ENCODE measurements at places on chromosomes 11 and 22.

- no peak for DNase-seq
Measured at GRCh38 chr11:86230179-86230804, 14.3 kb upstream of the EED start.

GRCh38 chr22:44714703-44715350 lies 12.8 kb downstream of the PRR5 start:
- DNase-seq, result no peak

DNA sequence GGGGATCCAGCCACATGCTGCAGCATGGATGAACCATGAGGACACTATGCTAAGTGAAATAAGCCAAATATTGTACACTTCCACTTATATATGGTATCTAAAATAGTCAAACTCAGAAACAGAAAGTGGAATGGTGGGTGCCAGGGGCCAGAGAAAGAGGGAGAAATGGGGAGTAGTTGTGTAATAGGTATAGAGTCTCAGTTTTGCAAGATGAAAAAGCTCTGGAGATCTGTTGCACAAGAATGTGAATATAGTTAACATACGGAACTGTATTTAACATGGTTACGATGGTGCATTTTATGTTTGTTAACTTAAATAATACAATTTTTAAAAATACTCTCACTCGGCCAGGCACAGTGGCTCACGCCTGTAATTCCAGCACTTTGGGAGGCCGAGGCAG lies 21.2 kb downstream of the GDPD5 start:
- DNase-seq, result no peak

GRCh38 chr22:44578110-44578457 lies 80.1 kb upstream of the RTL6 start:
- no peak for DNase-seq

DNA sequence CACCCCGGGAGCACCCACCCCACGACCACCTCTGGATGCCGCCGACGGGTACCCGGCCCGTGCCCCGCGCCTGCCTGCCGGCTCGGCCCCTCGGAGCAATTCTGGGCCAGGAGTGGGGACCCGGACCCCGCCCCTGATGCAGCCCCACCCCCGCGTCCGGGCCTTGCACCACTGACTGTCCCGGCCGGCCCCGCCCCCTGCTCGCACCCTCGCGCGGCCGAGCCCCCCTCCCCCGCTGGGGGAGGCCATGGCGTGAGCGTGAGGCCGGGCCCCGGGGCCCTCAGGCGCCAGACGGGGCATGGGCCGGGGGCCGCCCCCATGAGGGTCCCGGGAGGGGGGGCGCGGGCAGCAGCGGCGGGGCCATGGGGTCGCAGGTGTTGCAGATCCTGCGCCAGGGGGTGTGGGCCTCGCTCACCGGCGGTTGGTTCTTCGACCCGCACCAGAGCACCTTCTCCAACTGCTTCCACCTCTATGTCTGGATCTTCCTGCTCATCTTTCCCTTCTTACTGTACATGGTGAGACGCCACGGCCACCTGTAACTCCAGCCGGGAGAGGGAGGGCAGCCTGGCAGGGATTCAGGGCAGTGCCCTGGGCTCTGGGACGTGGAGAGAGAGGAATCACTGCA lies 486 bp downstream of the PCNX3 start:
- DNase-seq, result no peak

DNA sequence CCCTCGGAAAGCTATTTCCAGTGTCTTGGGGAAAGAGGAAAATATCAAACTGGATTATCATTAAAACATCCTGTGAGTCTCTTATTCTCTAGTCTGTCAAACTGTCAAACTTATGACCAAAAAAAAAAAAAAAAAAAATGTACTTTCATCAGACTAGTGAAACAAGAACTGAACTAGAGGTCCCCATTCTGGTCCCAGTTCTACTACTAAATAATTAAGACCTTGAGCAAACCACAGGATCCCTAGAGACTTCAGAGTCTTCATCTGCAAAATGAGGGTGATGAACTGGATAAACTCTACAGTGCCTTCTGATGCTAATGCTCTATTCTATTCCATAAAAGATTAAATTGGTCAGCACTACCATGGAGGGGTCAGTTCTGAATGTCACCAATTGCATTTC lies 105.8 kb downstream of the SERGEF start:
- no peak for DNase-seq

GRCh38 chr11:23865341-23865975 lies 631.4 kb upstream of the LUZP2 start:
- DNase-seq, result no peak

GRCh38 chr11:2662024-2662312 lies 37.8 kb downstream of the KCNQ1OT1 start:
- no peak for DNase-seq
